ENCODE measurements at places on chromosomes 11 and 22.

DNA sequence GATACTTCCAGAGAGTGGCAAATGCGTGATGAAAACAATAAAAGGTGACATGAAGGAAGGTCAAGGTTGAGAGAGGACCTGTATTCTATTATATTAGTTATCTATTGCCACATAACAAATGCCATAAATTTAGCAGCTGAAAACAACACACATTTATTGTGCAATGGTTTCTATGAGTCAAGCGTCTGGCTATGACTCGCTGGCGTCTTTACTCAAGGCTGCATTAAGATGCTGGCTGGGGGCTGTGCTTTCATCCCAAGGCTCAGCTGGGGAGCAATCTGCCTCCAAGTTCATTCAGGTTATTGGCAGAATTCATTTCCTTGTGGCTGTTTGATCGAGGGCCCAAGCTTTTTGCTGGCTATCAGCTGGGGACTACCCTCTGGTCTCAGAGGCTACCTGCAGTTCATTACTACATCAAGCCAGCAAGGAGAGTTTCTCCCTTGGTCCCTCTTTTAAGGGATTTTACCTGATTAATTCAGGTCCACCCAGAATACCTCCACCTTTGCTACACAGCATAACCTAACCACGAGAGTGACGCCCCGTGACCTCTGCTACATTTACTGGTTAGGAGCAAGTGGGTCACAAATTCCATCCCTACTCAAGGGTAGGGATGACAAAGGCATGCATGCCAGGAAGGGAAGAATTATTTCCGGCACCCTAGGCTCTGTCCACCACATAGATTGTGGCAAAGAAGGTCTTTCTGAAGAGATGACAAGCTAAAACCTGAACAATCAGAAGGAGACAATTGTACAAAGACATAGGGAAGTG is 549.1 kb downstream of the MN1 start:
- no peak for DNase-seq

DNA sequence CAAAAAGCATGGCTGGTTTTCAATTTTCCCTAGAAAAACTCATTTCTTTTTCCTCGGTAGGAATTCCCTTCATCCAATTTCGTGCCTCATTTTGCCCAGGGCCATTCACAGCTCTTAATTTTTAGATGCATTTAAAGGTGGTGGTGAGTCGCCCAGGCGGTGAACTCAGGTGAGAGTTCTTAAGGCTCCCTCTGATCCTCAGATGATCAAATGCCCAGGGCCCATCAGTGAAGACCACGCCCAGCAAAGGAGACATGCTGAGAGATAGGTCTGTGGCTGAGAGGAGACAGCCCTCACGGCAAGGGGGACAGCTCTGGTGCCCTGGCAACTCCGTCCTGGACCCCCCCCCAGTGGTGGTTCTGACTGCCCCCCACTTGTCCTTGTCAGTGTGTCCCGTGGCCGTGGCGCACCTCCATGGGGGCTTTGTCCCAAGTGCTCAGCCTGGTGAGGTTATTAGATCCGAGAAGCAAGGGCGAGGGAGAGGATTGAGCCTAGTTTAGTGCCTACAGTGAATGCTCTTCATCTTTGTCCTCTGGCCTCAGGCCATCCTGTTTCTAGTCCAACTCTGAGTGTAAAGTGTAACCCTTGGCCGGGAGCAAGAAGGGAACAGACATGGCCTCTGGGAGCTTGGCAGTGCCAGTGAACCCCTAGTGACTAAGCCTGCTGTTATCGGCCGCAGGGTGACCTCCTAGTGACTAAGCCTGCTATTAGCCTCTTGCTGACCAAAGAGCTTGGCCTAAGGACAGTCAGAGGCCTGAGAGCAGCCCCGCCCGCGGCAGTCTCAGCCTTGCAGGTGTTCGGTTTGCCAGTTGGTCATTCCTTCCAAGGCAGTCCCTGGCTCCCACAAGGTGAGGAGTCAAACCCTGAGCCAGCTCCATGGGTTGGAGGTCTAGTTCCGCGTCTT is 83.5 kb downstream of the CTTN start:
- DNase-seq = no peak

GRCh38 chr11:35057926-35058668 is 80.9 kb upstream of the CD44 start:
- no peak for DNase-seq

DNA sequence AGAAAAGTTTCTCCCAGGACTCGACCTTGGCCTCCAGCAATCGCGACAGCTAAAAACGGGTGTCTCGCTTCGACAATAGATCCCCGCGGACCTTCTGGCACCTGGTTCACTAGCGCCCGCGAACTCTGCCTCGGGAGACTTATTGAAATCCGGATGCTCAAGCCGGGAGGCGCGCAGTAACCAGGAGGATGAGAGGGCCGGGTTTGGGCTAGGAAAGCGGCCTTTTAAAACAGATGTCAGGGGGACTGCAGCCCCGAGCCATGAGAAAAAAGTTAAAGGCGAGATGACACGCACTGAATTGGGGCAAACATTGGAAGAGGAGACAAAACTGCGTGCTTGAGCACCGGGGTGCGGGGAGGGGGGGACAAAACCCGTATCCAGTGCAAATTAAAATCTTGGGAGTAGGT is 637 bp upstream of the ZBTB16 start:
- peak; percentile 28 for DNase-seq

- DNase-seq = no peak
Measured at GRCh38 chr11:72013765-72014711, 15.3 kb downstream of the IL18BP start.

- no peak for DNase-seq
Measured at GRCh38 chr11:91998481-91998880, 226.1 kb upstream of the FAT3 start.

GRCh38 chr11:1228921-1229451 is 6.1 kb downstream of the MUC5B start:
- no peak for DNase-seq

DNA sequence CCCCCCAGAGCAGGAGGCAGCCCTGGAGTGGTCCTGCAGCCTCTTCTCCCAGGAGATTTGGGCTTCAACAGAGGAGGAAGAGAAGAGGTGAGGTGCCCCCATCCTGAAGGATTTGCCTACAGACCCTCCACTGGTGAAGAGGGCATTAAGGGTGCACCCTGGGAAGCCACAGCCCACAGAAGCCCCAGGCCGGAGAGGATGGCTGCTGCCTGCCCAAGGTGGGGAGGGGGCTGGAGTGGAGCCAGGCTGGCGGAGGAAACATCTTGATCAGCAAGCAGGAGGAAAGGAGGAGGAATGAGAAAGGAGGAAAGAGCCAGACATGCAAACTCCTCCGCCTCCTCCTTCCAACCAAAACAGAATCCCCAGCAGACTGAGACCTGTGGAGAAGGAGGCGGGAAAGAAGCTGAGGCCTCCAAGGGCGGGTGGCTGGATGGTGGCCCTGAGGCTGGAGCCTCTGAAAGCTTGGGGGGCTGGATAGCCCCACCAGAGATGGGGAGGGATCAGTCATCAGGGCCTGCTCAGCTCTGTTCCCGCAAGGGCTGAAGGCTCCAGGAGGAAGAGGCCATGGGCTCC is 31.3 kb downstream of the ARRB1 start:
- DNase-seq = no peak

- DNase-seq = no peak
Measured at GRCh38 chr22:40684728-40685127, 5.4 kb downstream of the MCHR1 start.

GRCh38 chr11:34890089-34890488 is 26.1 kb downstream of the APIP start:
- DNase-seq = no peak

DNA sequence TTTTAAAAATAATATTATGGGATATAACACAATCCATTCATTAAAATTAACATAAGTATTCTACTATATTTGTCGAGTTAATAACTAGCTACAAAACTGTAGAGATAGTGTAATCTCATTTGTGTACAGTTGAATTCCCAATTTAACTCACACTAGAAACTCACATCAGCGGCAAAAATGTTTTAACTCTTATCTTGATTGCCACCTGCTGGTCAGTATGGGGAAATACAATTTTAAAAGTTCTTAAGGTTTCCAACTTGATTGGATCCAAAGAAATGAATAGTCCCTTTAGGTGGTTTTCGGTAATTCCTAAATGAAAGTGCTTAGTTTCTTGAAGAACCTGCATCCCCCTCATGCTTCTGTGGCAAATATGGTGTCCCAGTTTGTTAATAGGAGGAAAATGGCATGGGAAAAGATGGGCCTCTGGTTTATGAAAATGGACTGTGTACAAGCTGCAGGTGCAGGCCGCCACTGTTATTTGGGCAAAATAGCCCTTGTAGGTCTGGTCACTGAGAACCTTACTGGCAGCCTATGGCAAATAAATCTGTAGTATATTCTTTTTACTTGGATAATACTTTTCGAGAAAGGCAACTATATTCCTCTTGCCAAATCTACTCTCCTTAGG is 33.7 kb upstream of the SLC17A6 start:
- DNase-seq = peak; percentile 69

GRCh38 chr11:74604311-74604710 is 11.9 kb downstream of the POLD3 start:
- no peak for DNase-seq

DNA sequence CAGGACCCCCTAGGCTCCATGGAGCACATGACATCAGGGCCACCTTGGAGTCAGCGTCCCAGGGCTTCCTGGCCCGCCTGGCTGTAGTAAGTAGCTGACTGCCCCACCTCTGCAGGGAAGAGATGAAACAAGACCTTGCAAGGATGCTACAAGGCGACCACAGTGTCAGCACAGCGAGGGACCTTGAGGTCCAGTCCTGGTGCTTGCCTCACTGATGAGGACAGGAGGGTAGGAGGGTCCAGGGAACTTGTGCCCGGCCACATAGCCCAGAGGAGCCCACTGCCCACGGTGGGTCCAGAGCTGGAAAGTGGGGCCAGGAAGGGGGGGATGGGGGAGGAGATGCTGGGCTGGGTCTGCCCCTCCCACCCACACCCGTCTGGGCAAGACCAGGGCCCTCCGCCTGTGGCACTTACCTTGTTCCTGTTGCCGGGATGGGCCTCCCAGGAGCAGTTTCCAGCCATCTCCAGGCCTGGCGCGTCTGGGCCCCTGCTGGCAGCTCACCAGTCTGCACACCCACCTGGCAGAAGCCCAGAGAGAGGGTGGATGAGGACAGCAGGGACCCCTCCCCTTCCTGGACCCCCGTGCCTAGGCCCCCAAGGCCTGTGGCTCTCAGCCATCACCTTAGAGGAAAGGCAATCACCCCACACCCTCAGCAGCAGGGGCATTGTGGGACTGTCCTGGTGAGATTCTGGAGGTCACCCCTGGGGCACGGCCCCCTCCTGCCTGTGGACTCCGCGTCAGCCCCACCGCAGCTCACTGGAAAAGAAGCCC is 3.4 kb downstream of the MRGPRF start:
- no peak for DNase-seq

GRCh38 chr11:68756171-68756766 is 4.9 kb upstream of the TESMIN start:
- DNase-seq = no peak

GRCh38 chr11:61138935-61139334 is 22.3 kb downstream of the VPS37C start:
- no peak for DNase-seq

DNA sequence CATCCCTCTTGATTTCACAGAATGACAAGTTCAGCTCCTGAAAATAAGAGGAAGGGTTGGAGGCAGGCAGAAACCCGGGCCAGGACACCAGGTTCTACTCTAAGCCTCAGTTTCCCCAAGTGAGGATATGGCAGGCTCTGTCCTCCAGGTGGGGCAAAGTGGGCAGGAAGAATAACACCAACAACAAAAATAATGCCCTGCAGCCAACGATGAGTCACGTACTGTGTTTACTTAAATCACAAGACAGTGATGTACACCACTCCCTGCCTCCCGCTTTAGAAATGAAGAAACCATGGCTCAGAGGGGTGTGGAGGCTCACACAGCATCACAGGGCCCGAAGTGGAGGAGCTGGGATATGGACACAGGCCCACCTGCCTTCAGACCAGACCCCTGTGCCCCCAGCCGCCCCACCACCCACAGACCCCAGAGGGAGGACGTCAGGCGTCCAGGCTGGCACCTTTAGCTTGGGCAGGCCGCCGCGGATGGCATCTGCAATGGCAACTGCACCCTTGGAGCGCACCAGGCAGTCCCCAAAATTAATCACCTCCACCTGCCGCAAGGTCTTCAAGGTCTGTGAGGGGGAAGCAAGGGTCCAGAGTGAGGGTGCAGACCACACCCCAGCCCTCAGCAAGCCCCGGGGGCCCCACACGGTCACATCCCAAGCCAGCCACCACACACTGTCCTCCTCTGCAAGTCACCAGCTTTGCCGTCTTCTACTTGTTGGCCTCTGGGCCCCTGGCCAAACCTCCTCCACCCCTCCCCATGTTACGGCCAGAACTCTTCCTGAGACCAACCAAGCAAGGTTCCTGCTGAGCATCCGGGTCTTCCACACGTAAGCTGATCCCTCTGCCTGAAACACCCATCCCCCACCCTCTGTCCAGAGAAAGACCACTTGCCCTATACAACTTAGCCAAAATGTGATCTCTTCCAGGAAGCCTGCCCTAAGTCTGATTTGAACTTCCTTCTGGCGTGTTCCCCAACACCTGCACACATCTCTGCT is 15.8 kb upstream of the CHADL start:
- DNase-seq = no peak

- peak; percentile 13 for DNase-seq
Measured at GRCh38 chr11:105466582-105467228, 143.2 kb upstream of the GRIA4 start.

- no peak for DNase-seq
Measured at GRCh38 chr11:133041181-133041580, 491.1 kb downstream of the OPCML start.

- no peak for DNase-seq
Measured at GRCh38 chr11:2701230-2701629, 1.4 kb upstream of the KCNQ1OT1 start.

DNA sequence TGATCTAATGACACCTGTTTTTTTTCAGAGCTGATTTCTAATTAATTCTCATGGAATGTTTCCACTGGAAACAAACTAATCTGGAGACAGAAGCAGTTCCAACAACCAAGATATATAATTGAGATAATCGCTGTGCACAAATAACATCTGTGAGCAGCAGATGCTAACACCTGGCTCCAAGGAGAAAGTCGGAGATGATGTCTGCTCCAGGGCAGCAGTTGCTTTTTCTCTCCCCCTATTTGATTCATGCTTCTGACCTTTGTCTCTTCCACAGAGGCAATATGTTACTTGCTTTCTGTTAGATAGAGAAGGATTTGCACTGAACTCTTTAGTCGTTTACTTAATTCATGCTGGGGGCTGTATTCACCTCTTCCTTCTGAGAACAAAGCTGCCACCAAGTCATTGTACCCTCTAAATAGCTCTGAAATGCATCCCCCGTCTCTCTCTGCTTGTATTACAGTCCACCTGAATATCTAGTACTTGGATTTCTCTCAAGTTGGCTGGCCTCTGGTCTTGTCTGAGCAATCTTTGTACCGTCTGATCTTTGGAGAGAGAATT is 187.4 kb downstream of the MYO18B start:
- peak; percentile 58 for DNase-seq

- no peak for DNase-seq
Measured at GRCh38 chr22:16834971-16835370, 9.8 kb upstream of the XKR3 start.

DNA sequence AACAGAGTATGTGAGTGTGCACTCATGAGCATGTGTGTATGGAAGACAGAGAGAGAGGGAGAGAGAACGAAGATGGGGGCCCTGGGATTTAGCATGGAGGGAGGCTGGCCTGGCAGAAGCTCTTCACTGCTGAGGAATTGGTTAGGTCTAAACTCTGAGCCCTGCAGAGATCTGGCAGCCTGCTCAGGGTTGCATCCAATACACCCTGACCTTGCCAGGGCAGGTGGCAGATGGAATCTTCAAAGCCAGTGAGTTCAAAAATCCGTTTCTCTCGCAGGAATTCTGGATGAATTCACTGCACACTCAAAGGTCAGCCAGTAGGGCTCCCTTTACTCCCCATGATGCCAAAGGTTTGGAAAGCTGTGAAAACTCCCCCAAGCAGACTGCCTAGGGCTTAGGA is 61.4 kb upstream of the OLFML1 start:
- DNase-seq = no peak

- no peak for DNase-seq
Measured at GRCh38 chr22:45602824-45603595, 68.6 kb upstream of the ATXN10 start.

Data from NCI-H1105 treated with DMSO at 0.1 percent for 48 hours (cell line).